NCI-H146 (cell line): ENCODE measurements at places on chromosomes 5 and 9.

- no peak for DNase-seq
These were observed 575.6 kb downstream of the EBF1 start for GRCh38 chr5:158524070-158524469.

GRCh38 chr5:61640179-61641021 lies 308.3 kb downstream of the ZSWIM6 start:
- no peak for DNase-seq

GRCh38 chr9:14344053-14344524 lies 30.1 kb upstream of the NFIB start:
- DNase-seq, result peak; percentile 77

- no peak for DNase-seq
These were observed 308.0 kb upstream of the NREP start for GRCh38 chr5:112064956-112065355.

GRCh38 chr9:136964171-136964689 lies 12.2 kb downstream of the LCN12 start:
- peak; percentile 86 for DNase-seq

DNA sequence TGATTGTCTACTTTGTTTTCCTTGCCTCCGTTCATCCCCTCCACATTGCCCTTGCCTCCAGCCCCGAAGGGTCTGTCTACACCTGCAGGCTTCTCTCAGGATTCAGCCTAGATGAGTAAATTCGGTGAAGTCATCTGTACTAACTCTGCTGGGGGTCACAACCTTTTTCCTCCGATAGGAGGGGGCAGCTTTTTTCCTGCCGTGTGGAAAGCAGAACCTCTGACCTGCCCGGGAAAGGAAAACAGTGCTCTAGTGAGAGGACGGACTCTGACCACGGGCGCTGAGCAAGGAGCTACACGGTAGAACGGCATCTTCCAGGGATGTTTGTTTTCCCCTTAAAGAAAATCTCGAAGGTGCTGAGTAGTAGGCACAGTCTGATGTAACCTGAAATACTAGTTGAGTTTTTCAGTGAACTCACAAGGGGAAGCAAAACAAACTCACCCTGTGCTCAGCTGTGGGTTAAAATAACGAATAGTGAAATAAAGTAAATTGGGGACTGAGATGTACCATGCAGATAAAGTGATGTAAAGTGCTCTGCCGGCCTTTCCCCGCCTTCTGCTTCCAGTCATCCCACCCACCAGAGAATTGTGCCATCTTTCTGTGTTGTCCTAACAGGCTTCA lies 281.8 kb downstream of the AOPEP start:
- no peak for DNase-seq

GRCh38 chr9:132531195-132531594 lies 51.2 kb upstream of the BARHL1 start:
- no peak for DNase-seq

DNA sequence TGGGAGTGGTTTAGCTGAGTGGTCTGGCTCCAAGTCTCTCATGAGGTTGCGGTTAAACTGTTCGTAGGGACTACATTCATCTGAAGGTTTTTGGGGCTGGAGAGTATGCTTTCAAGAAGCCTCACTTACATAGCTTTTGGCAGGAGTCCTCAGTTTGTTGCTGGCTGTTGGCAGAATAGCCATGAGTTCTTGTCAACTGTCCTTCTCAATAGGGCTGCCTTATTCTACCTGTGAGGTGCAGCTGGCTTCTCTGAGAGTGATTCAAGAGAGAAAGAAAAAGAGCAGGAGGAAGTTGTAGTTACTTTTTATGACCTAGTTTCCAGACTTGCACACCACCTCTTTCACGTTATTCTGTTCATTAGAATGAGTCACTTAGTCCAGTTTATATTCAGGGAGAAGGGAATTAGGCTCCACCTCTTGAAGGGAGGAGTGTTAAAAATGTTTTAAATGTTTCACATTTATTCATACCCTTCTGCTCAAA lies 33.2 kb downstream of the YTHDC2 start:
- DNase-seq, result no peak

DNA sequence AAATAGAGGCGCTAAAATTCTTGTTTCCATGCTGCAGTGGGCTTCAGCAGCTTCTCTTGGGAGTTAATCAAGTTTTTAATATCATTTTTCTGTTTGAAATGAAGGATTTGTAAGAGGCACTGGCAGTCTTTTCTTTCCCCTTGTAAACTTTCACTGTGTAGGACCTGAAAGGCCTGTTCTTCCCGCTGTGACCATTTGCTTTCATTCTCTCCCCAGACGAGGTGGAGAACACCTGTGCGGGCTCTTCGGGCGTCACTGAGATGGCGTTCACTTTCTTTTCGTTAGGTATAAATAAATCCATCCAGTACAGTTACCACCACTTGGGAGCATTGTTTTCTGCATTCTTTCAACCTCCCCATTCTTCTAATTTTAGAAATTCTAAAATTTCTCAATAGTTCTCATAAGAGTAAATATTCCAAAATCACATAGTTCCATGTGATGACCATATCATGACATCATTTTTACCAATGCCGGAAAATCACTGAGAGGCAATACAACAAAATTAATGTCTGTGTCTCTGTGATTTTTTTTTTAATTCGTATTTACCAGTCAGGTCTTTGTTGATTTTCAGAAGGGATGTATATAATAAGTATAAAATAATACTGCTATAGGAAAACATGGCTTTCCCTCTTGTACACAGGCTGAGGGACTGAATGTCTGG lies 131.7 kb upstream of the ICE1 start:
- no peak for DNase-seq

- no peak for DNase-seq
These were observed 408.1 kb downstream of the FAM170A start for GRCh38 chr5:120037451-120037850.

- DNase-seq, result no peak
These were observed 419.3 kb upstream of the MEF2C start for GRCh38 chr5:89302102-89302891.

GRCh38 chr5:136458481-136458880 lies 93.1 kb upstream of the TRPC7 start:
- DNase-seq, result no peak

DNA sequence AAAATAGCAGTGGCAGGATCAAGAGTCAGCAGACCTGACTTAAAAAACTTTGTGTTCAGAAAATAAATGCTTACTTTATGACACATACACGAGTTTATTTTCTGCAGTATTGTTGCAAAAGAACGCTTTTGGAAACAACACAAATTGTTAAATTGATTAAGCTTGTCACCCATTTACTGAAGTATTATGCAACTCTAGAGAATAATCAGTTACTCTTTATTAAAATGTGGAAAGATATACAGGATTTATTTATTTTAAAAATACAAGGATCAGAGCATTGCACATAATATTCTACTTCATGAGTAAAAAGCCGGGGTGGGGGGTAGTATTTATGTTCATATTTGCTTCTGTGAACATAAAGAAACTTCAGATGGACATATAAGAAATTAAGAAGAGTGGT lies 20.0 kb downstream of the FYB1 start:
- no peak for DNase-seq

GRCh38 chr5:15085671-15086070 lies 214.1 kb upstream of the ANKH start:
- DNase-seq, result no peak

DNA sequence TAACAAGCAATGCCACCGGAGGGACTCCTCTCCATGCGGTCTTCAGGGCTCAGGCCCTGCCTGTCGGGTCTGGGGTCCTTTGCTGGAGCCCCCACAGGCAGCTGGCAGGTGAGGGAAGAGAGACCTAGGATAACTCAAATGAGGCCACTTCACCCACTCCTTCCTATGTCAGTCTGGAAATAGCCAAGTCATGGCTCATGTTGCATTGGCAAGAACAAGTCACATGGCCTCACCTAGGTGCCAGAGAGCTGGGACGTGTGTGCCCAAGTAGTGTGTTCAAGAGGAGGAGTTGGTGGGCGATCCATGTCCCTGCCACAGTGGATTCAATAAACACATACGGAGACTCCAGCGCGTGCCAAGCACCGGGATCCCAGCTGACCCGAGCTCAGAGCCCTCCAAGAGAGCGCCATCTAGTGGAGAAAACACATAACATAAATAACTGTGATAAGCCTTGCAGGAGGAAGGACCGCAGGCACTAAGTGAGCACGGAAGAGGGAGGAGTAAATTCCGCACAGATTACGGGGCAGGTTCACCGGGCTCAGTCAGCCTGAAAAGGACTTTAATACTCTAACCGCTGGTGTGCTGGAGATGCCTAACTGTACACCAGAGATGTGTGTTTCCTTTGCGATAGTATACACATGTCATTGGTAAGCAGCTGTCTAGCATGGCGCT lies 580.8 kb downstream of the CCDC171 start:
- peak; percentile 48 for DNase-seq

- no peak for DNase-seq
These were observed 108.2 kb upstream of the GPR151 start for GRCh38 chr5:146624179-146624578.

GRCh38 chr9:137731216-137731946 lies 112.6 kb downstream of the EHMT1 start:
- no peak for DNase-seq

GRCh38 chr5:87627363-87627762 lies 214.6 kb upstream of the CCNH start:
- DNase-seq, result no peak

GRCh38 chr5:149370878-149371277 lies 8.2 kb downstream of the IL17B start:
- no peak for DNase-seq

GRCh38 chr5:171640480-171640879 lies 145.1 kb upstream of the SMIM23 start:
- no peak for DNase-seq

DNA sequence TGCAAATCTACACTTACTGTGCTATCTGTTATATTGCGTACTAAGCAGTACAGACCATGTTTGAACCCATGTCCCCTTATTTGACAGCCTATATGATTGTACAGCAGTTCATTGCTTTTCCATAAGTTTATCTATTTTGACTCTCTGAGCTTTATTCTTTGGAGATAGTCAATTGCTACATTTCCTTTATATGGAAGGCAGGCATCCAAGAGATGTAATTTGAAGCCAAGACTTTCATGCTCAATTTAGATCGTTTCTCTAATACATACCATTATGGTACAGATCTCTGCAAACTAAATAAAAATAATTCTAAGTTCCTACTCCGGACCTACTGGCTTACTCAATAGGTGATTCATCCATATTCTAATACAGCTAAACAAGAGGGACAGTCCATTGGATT lies 424.8 kb downstream of the TMEM38B start:
- no peak for DNase-seq

DNA sequence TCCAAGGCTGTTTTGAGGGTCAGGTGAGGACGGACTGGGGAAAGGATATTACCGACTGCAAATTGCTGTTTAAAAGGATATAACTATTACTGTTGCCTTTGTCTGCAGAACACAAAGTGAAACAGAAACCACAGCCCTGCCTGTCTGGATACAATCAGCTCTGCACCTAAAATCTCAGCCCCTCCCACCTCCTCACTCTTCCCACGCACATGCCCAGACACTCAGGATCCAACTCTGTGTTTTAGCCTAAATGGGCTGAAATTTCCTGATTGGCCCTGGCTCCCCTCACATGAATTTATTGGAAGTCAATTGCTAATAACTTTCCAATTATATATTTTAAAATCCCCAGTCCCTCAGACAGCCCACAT lies 176.3 kb upstream of the PPP1R26 start:
- DNase-seq, result no peak

DNA sequence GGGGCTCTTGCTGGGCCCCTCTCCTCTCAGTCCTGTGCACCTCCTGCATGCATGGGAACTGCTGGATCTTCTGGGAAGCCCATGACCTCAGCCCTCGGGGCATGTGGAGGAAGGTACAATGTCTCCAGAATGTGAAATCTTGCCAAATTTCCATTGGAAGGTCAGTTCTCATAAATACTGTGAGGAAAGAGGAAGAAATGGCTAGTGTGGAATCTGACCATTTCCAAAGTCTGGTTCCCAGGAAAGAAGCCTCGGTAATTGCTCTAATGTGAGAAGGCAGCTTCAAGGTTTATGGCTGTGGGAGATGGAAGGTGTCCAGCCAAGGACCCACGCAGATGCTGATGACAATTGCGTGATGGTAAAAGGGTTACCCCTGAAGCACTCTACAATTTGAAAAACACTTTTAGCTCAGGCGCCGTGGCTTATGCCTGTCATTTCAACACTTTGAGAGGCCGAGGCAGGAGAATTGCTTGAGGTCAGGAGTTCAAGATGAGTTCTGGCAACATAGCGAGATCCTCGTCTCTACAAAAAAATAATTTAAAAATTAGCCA lies 8.1 kb upstream of the IL17B start:
- no peak for DNase-seq

- DNase-seq, result no peak
These were observed 72.0 kb downstream of the PDE8B start for GRCh38 chr5:77282337-77283027.

DNA sequence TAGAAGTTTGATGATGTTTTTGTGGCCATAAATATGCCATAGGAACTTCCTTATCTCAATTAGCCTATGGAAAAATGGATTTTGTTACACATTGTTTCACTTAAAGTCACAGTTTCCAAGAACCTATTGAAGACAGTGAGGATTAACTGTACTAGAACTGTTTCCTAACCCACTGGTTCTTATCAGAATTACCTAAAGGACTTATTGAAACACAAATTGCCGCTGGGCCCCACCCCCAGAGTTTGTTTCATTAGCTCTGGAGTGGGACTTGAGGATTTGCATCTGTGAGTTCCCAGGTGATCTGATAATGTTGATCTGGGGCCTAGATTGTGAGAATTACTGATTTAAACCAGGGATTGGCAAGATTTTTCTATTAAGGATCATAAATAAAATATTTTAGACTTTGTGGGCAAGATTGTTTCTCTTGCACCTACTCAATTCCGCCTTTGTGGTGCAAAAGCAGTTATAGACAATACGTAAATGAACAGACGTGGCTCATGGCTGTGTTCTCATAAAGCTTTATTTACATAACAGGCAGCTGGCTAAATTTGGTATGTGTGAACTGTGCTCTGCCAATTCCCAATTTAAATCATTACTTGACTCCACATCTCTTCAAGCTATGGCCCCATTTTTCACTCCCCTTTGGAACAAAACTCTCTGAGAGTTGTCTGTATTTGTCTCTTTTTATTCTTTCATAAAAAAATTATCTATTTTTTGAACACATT lies 9.3 kb downstream of the JAK2 start:
- DNase-seq, result peak; percentile 4

- DNase-seq, result no peak
These were observed 22.8 kb downstream of the FBXW5 start for GRCh38 chr9:136921718-136922117.

- DNase-seq, result no peak
These were observed 159.1 kb upstream of the IRX2 start for GRCh38 chr5:2910401-2911175.

- no peak for DNase-seq
These were observed 172.3 kb downstream of the PAPPA start for GRCh38 chr9:116325924-116326323.

GRCh38 chr5:34767180-34767579 lies 71.8 kb upstream of the TTC23L start:
- DNase-seq, result no peak

GRCh38 chr9:118177241-118177640 lies 473.0 kb downstream of the TLR4 start:
- no peak for DNase-seq

- no peak for DNase-seq
These were observed 25.4 kb upstream of the MVB12B start for GRCh38 chr9:126301196-126301595.
